Cardiac fibroblast (primary cell): ENCODE measurements at places on chromosomes 5 and 9.

GRCh38 chr5:31530541-31531265, 1.2 kb downstream of the DROSHA start:
- peak; percentile 12 for DNase-seq

DNA sequence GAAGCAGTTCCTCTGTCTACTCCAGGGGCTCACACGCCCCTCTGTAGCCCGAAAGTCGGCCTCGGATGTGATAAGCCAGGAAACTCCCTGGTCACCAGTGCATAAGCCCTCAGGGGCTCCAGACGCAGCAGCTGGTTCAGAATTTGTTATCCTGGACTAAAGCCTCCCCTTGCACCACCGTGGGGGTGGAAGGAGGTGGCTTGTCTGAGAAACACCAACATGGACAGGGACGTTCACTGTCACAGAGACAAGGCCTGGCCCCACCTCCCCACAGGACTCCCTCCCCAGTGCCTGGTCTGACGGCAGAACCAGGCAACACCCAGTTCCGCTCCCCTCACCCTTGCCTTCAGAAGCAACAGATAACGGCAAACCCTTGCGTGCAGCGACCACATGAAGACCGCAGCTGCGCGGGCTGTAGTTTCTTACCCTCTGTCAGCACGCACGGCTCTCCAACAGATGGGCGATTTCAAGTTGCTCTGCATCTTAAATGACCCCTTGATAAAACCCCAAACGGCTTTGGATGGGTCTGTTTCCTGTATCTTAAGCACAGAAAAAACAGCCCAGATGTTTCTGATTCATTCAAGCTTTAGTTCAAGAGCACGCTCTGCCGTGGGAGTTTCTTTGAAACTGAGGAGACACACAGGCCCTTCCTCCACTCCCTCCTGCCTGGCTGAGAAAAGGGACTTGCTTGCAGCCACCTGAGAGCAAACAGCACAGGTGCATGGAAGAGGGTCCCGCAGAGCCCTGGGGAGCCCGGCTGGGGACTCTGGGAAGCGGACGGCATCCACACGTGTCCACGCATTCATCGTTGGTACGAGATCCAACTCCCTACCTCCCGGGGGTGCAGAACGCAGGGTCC, 44.7 kb upstream of the NKD2 start:
- peak; percentile 69 for DNase-seq

DNA sequence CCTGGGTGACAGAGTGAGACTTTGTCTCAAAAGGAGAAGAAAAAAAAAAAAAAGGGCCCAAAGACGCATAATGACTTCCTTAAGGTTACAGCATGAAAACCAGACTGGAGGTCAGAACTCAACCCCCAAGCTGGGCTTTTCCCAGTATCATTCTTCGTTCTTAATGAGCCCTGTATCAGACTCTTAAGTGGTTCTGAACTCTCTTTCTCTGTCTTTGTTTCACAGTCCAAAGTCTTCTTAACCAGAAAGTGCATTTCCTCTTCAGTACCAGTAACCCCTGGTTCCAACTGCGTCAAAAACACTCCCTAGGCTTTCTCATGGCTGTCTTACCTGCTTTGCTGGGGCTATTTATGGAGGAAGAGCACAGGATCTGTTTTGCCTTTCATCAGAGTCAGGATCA, 38.4 kb upstream of the SHB start:
- DNase-seq: no peak

DNA sequence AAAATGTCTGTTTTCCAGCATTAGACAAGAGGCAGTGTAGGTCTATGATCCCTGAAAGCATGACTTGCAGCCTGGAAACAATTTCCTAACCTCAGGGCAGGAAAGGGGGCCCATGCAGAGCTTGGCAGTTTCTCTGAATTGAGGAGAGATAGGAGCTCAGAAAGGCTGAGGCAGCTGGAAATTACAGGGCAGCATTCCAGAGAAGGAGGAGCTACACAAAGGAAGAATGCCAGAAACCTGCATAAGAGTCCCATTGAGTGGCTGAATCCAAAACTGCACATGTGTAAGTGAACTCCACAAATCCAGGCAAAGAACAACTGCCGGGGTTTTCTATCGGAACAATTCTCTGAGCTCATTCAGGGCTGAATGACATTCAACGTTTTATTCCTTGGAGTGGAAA, 346.8 kb downstream of the PIK3R1 start:
- peak; percentile 98 for DNase-seq

DNA sequence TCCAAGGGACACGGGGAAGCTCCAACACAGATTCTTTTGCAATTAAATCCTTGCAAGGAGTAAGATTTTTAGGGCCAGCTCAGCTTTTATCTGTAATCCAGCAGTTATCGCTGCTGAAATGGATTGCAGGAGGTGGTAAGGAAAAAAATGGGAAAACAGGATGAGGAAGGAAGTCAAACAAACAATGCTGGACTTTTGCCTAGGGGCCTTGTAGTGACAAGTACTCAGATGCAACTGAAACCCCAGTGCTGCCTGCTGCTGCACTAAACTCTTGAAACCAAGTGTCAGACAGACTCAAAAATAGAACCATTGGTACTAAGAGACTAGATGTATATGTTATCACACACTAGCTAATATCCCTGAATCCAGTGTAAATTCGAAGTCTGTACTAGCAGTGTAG, 309.2 kb downstream of the CTNND2 start:
- no peak for DNase-seq

GRCh38 chr5:147481376-147481775, 28.5 kb downstream of the DPYSL3 start:
- peak; percentile 66 for DNase-seq

- no peak for DNase-seq
Observed at GRCh38 chr5:90548069-90548593, 10.5 kb upstream of the ADGRV1 start.

DNA sequence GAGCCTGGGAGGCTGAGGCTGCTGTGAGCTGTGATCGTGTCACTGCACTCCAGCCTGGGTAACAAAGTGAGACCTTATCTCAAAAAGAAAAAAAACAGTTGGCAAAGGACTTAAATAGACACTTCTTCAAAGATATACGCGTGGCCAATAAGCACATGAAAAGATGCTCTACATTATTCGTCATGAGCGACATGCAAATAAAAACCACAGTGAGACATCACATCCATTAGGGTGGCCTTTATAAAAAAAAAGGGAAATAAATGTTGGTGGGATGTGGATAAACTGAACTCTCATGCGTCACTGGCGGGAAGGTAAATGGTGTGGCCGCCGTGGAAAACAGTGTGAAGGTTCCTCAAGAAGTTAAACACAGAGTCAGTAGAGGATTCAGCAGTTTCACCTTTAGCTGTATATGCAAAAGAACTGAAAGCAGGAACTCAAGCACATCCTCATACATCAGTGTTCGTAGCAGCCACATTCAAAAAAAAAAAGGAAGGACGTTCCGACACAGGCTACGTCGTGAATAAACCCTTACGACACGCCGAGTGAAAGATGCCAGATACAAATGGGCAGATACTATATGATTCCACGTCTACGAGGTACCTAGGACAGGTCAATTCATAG, 24.5 kb upstream of the NRARP start:
- no peak for DNase-seq

- no peak for DNase-seq
Observed at GRCh38 chr5:178280631-178281030, 48.0 kb upstream of the PHYKPL start.

- peak; percentile 56 for DNase-seq
Observed at GRCh38 chr9:133950629-133951111, 41.5 kb downstream of the VAV2 start.

DNA sequence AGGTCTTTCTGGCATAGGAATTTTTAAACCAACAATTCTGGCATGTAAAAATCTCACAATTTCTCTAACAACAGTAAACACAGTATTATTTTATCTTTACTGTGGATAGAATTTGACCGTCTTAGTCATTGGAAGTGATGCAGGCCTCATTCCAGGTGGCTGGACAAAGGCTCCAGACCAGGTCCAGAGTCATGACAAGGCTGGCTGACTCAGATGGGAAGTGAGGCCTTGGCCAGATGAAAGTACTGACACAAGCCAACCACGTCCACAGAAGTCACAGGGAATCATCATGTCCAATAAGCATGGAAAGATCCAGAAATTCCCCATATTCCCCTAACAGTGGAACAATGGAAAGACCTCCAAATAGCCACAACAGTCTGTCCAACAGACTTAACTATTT, 12.4 kb downstream of the SPOCK1 start:
- DNase-seq: peak; percentile 97

DNA sequence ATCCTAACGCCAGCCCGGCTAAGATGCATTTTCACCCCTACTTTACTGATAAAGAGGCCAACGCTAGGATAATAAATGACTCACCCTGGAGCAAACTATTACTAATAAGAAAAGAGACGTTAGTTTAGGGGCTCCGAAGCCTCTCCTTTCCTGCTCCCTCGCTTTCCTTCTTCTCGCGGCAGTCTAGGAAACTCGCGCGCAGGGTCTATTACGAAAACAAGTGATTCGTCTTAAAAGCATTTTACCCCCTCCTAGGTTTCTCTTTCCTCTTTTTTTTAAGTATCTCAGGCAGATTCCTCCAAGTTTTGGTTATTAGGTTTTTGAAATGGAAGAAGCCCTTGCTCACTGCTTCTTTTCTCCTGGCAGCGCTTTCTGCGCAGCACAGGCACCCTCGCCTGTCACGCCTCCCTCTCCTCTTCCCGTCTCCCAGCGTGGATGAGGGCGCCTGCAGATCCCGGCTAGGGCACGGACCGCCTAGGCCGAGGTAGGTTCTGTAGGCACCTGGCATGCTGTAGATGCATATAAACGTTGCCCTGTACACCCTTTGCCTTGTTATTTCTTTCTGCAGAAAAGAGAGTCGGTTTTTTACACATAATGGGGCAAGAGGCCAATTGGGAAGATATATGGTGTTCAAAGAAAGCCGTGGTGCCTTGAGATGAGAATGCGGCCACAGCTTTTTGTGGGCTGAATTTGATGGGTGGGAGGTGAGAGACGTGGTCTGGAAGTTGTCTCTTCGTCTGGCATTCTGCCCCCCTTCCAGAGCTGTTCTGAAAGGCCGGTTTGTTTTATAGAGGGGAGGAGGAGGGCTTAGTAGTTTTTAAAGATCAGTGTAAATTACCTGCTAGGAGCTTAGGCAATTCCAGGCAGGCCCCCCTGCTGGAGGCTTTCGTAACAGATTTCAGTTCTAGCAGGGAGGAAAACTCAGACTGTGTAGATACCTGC, 983 bp downstream of the GCNT1 start:
- DNase-seq: peak; percentile 57

- DNase-seq: no peak
Observed at GRCh38 chr9:120490888-120491595, 88.9 kb downstream of the CDK5RAP2 start.

DNA sequence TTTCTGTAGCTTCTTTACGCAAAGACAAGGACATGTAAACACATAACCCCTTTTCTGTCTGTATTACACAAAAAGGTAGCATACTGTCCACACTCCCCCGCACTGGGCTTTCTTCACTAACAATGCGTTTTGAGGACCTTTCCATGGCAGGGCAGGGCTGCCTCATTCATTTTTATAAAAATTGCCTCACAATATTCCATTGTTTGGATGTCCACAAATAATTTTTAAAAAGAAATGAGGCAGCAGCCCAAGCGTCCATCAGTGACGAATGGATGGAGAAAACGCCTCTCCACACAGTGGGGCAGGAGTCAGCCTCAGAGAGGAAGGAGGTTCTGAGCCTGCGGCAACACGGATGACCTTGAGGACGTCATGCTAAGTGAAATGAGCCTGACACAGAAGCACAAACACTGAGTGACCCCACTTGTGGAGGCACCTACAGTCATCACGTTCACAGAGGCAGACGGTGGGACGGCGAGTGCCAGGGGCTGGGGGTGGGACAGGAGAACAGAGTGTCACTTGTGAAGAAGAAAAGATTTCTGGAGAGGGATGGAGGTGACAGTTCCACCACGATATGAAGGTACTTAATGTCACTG, 67.8 kb downstream of the RASGEF1C start:
- no peak for DNase-seq

- peak; percentile 99 for DNase-seq
Observed at GRCh38 chr9:111965566-111966019, 69.0 kb downstream of the UGCG start.

- DNase-seq: no peak
Observed at GRCh38 chr5:125033602-125034001, 287.2 kb upstream of the ZNF608 start.

GRCh38 chr5:112257976-112258375, 161.1 kb downstream of the EPB41L4A start:
- DNase-seq: no peak

- no peak for DNase-seq
Observed at GRCh38 chr5:118208031-118208453, 780.3 kb downstream of the DTWD2 start.

DNA sequence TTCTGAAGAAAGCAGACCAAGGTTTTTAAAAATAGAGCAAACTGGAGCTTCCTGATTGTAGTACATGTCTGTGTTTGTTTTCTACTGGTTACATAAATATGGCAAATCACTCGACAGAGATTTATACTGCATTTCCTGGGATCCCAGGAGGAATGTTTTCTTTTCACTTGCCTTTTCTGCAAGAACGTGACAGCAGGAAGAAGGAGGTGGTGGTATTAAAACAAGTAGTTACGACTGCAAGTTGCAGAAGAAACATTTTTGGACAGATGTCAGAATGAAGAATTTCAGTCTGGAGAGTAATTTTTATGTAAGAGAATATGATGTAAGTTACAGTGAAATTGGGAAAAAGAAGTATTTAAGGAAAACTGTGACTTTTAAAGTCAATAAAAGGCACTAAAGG, 253.7 kb upstream of the NFIL3 start:
- DNase-seq: no peak

DNA sequence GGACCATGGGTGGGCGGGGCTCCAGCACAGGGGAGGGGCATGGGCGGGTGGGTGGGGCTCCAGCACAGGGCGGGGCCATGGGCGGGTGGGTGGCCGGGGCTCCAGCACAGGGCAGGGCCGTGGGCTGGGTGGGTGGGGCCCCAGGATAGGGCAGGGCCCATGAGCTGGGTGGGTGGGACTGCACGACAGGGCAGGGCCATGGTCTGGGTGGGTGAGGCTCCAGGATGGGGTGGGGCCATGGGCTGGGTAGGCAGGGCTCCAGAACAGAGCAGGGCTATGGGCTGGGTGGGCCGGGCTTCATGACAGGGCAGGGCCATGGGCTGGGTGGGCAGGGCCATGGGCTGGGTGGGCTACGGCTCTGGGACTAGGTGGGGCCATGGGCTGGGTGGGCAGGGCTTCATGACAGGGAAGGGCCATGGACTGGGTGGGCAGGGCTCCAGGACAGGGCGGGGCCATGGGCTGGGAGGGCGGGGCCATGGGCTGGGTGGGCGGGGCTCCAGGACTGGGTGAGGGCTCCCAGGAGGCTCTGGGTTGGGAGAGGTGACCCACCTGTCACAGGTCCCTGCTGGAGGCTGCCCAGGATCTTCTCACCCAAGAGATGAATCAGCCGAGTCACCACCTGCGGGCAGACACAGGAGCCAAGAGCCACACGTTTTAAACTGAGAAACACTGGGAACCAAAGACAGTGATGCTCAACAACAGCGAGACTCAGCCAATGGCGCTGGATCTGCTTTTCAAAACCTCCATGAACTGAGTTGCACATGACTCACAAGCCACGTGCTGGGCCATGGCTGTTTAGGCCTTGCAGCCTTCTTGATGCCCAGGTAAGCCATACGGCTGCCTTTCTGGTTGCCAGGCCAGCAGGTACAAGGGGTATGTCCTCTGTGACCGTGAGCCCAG, 33.6 kb upstream of the NSMF start:
- no peak for DNase-seq

GRCh38 chr5:53766673-53767072, 206.2 kb downstream of the NDUFS4 start:
- no peak for DNase-seq
